ENCODE measurements at places on chromosomes 12 and 14.

- no peak for DNase-seq
Measured at GRCh38 chr14:78967111-78967809, 797.1 kb downstream of the NRXN3 start.

GRCh38 chr12:96091833-96092232 is 56.4 kb upstream of the LTA4H start:
- DNase-seq: no peak

- DNase-seq: no peak
Measured at GRCh38 chr14:69955855-69956845, 76.9 kb downstream of the SMOC1 start.

DNA sequence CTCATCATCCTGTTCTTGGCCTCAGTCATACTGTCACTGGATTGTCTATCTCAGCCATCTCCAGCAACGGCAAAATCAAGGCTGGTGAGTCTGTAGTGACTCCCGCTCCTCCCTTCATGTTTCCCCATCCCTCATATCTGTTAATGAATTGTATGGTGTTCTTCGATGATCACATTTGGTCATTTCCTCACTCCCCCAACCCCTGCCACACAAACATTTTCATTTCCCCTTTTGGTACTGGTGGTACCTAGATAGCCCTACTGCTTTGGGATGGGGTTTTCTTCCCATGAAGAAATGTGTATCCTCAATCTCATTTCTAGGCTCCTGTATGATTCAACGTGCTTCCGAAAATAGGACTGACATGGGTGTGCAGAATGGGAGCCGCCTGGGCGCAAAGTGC is 2.7 kb upstream of the KLHL33 start:
- no peak for DNase-seq

- DNase-seq: no peak
Measured at GRCh38 chr12:49667325-49668090, 39.7 kb downstream of the FMNL3 start.

DNA sequence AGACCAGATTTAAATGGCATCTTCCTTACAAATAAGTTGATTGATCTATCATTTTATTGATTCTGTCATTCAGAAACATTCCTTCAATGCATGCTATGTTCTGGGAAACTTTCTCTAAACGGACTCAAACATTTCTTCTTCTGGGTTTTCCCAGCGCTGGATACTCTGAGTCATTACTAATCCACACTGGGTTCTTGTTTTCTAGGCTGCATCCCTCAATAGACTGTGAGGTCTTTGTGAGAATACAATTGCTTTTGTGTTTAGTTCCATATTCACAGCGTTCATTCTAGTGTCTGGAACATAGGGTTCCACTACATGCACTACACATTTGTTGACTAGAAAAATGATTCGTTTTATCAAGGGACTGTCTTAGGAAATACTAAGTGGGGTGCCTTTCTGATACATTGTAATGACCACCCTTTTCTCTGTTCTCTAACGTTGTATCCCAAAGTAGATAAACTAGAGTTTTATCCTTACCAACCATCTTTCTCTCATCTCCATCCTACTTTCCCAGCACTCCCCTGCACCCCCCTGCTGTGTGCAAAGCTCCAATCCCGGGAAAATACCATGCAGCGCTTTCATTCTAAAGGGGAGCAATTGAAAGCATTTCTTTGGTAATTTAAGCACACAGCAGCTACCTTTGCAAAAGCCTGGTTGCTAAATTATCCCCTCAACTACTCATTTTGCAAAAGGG is 878.7 kb downstream of the DIO2 start:
- DNase-seq: no peak

DNA sequence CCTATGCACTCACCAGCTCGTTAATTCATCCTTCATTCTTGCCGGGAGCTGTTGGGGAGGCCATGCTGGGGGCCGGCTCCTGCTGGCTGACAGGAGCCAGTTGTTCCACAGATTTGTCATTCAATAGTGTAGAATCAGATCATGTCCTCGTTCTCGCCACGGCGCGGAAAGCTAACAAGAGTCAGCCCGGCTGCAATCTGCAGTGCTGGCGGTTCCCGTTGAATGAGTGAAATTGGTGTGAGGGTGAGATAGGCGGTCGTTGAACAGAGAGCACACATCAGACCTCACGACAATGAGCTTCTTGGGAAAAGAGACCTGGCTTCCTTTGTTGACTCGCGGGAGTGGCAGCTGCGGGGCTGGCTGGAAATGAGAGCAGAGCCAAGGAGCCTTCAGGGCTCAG is 57.5 kb downstream of the KIF26A start:
- DNase-seq: peak; percentile 38

GRCh38 chr14:33678005-33678404 is 272.9 kb downstream of the EGLN3 start:
- no peak for DNase-seq

GRCh38 chr12:113860950-113861349 is 105.2 kb downstream of the RBM19 start:
- no peak for DNase-seq

DNA sequence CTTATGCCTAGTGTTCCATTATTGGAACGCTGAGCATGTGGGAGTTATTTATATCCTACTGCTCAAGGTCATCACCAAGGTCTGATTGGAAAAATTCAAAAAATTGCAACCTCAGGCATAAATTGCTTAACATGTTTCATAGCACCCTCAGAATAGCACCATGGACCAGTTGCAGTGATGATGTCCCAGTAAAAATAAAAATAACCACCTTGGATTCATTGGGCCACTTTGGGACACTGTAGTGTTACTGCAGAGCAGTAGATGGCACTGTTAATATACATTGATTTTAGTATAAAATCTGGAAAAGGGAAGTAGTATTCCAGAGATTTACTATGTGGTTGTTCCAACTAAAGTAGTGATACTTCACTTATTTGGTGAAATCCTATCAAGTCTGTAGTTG is 31.0 kb upstream of the PTCSC3 start:
- no peak for DNase-seq

GRCh38 chr14:104246401-104247335 is 108.3 kb downstream of the KIF26A start:
- no peak for DNase-seq

All from right cardiac atrium (tissue), 5 donors.